ENCODE measurements at places on chromosomes 2 and 18. TPM values are rescaled to one million over a fixed set of nuclear protein-coding genes. Genes with fewer than 3 reads are reported as not detected.

The VAMP8 gene
- total RNA-seq = 2.1 TPM

The SCG2 gene
- 2.4 TPM for total RNA-seq

DNA sequence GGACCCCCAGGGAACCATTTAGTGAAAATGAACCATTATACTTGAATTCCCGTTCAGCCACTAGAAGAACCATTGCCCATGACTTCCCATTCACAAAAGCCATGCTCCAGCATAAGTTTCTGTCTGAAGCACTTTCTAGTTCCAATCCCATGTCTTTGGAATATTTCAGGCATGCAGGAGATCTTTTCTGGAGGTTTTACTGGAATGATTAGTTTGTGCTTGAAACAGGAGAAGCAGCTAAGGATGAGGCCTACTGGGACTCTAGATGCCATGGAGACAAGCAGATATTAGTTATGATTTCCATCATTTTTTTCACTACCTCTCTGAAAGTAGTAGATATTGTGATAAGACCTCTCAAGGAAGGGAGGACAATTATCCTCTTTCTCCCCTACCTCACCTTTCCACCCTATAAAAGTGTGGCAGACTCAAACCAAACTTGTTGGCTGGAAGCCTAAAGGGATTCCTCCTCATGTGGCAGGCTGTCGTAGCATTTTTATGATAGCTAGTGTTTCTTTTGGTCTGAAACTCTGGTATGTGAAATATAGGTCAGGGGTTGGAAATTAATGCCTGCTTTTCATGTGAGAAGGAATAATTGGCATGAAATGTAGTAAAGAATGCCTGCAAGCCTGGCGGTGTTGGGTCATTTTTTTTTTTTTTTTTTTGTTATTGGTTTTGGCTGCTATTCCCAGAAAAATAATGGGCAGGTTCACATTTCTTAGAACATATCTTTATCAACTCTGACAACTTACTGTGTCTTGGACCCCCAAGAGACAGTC, 29.3 kb upstream of the MMADHC start:
- DNase-seq = peak; percentile 48

The UNC80 gene
- total RNA-seq = not detected

The CD207 gene
- total RNA-seq = not detected
